ENCODE measurements at places on chromosomes 7 and 10.
A peak's percentile ranks its signal among the peaks of the same experiment; 100 is the strongest.

DNA sequence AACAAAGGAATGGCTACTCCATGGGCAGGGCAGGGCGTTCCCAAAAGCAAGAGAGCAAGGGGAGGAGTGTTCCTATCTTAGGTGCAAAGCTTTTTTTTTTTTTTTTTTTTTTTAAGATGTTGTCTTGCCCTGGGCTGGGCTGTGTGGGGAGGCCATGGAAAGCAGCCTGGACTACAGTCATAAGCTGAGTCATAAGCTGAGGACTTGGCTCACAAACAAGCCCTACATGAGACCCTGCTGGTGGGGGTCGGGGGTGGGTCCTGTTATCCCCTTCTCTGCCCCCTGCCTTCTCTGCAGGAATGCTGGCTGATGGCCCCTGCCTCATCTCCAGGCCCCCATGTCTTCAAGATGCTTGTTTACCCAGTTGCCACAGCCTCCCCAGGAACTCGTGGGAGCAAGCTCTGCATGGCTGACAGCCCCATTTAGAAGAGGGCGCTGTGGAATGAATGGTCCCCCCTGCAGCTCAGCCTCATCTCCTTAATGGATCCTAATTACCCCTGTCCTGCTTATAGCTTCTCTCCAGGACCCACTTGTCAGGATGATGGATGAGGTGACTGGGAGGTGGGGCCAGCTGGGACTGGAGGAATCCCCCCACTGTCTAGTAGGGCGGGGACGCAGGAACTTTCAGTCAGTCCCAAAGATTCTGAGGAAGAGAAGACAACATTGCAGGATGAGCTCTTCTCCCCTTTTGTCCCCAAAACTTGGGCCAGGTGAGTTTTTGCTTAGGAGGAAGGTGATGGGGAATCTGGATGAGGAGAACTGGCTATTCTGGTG, 340.8 kb upstream of the PODXL start:
- peak; percentile 24 for DNase-seq

DNA sequence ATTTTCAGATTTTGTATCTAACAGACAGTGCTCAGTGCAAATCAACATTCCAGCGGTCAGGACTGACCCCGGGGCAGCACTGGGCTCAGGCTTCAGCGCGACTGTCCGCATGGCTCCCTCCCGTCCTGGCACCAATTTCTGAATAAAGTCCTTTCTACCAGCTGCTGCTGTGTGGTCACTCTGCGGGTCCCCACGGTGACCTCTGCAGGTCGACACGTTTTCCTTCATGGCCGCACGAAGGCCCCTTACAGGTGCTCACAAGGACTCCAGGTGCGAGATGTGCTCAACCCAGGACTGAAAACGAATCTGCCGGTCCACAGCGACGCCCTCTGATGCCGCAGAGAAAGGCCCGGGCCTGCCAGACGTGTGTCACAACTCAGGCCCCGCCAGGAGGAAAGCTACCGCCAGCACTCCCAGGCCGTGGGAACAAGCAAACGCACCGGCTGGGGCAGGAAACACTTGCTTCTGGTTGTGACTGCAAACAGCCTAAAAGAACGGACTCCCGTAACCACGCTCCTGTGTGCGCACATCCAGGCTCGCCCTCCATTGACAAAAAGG, 3.7 kb upstream of the UTF1 start:
- DNase-seq = no peak

- DNase-seq = no peak
These were observed 214.2 kb upstream of the NPY start for GRCh38 chr7:24069751-24070150.

GRCh38 chr7:131546583-131547141, 9.8 kb downstream of the PODXL start:
- no peak for DNase-seq

DNA sequence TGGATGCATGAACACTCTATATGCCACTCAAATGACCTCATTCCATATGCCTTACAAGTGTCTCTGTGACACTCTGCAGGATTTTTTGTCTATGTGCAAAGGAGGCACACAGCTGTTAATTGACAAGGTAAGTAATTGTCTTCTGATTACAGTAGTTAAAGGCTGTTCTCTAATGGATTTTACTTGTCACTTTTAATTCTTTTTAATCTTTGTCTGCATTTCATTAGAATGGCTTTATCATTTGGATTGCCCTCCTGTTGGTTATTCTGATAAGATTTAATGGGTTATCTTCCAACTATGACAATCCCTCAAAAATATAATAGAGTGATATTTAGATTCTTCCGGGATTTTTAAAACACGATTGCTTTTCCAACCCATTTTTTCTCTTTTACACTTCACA, 290.0 kb upstream of the TEX47 start:
- DNase-seq = no peak

GRCh38 chr10:73808021-73808815, 3.2 kb downstream of the NDST2 start:
- no peak for DNase-seq

- no peak for DNase-seq
These were observed 572.6 kb downstream of the IPMK start for GRCh38 chr10:57694956-57695608.

DNA sequence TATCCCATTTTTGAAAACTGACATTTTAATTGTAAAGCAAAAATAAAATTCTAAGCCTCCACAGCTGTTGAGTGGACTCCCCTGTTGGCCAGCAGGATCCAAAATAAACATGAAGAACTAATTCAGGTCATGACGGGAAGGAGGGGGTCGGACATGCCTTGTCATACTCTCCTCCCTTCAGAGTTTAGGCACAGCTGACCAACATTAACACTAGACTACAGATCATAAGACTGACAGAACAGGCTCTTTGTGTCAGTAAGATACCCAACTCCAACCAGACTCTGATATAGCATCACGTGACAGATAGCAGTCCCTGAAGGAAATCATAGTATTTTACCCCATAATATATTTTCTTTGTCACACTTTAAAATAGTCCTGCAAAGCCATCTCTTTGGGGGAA, 20.9 kb upstream of the ZNF12 start:
- DNase-seq = no peak

DNA sequence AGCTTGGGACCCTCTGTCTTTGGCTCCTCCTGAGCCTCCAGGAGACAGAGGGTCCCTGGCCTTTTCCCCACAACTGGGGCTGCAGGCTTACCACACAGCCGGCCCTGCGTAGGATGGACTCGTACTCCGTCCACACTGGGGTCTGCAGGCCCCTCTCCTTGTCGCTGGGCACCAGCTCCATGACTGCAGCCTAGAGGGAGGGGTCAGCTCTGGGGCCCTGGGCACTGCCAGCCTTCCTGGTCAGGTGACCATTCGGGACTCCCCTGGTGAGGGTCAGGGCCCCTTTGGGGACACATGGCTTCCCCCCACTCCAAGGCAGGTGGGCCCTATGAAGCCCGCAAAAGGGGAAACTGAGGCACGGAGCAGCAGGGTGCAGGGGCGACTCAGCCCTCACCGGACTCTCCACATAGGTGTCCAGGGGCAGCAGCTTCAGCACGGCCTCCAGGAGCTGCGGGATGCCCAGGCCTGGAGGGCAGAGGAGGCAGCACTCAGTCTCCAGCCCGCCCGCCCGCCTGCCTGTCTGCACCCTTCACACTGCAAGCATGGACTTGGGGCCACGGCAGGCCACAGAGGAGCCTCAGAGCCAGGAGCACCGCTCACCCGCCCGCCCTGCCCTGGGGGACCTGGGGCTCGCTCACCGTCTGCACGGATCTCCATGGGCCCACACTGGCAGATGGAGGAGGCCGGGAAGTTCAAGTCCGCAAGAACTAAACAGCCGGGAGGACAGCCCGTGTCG, 1.1 kb downstream of the FUOM start:
- DNase-seq = no peak

GRCh38 chr7:10475940-10476641, 497.6 kb upstream of the PHF14 start:
- no peak for DNase-seq

- DNase-seq = no peak
These were observed 174.5 kb downstream of the DNAH11 start for GRCh38 chr7:21717323-21717722.

DNA sequence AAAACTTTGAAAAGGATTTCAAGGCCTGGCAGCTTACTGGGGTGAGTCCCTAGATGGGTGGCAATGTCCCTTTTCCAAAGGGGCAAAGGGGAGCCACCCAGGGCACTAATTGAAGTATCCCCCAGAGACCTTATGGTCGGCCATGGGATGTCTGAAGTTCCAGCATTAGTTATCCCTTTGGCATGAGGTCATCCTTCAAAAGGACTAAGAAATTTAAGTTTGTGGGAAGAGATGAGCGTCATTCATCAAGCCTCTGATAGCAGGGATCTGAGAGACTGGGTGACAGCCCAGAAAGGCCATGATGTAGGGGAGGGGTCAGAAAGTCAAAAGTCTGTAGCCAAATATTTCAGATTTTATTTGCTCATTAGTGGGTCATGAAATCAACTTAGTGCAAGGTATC, 195.3 kb downstream of the ZNF438 start:
- no peak for DNase-seq

DNA sequence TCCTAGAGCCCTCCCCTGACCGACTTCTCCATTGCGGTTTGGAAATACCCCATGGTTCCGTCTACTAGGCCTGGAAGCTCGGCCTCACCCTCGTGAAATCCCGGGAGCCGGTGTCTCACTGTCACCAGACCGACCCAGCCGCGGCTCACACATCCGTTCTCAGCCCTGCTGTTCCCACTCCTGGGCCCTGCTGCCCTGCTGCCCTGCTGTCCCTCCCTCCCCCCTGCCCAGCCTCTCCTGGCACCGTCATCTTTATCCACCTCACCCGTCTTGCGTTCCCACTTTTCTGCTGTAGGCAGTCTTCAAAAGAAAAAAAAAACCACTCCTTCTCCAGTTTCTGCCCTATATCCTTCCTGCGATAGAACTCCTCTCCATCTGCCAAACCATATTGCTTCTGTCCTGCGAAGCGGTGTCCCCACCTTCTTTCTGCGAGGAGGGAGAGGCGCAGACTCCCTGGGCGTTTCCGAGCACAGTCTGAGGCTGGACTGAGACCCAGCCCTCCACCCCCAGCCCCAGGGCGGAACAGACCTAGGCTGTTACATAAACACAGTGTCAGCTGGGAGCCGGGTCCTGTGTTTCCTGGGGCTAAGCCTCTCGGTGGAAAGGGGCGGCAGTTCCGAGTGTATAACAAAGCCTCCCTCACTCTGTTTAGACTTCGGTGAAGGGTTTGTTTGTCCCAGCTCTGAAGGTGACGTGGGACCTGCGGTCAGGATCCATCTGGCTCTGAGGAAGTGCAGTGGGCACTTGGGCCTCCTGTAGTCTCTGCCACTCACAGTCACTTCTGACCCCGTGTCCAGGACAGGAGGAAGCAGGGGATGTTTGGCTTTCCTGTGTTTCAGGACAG, 2.8 kb downstream of the AGAP3 start:
- no peak for DNase-seq

DNA sequence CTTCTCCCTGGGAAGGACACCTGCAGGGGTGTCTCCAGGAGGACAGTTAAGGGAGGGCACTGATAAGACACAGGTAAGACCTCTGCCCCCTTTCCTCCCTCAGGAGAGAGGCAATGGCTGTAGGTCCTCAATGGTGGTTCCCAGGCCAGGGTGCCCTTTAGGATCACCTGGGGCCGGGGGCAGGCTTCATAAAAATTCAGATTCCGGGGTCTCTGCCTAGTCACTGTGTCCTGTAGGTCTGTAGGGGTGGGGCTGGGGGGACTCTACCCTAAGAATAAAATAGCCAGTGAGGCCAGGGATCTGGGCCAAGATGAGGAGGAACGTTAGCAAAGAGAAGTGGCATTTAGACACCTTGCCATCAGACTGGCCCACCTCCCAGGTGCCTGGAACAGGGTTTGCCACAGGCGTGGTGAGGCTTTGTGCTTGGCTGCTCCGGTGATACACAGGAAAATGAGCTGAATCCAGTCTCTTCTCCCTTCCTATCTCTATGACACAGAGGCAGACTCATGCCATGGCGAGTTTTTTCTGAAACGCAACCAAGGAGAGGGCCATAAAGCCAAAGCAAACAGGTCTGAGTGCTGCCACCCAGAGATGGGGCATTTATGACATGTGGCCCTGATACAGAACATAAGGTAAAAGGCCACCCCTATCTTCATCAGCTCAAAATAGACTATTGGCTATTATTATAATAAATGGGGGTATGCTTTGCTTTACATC, 52.6 kb downstream of the SH3PXD2A start:
- DNase-seq = no peak

GRCh38 chr7:36082910-36083309, 70.1 kb upstream of the EEPD1 start:
- DNase-seq = no peak

DNA sequence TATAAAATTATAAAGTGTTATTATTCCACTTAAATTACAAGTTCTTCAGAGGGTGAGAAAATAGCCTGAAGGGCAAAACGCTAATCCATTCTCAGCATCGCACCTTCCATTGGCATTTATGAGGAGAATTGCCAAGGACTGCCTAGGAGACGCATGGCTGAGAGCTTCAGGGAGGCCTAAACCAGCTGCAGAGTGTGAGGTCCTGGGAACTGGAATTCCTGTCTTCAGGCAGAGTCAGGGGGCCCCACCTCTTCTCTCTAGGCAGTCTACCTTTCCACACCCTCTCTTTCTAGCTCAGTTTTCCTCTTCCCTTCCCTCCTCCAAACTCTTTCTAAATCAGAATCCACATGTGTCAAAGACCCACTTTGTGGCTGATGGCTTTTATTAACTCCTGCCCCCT, 35.3 kb downstream of the LRRC72 start:
- no peak for DNase-seq

DNA sequence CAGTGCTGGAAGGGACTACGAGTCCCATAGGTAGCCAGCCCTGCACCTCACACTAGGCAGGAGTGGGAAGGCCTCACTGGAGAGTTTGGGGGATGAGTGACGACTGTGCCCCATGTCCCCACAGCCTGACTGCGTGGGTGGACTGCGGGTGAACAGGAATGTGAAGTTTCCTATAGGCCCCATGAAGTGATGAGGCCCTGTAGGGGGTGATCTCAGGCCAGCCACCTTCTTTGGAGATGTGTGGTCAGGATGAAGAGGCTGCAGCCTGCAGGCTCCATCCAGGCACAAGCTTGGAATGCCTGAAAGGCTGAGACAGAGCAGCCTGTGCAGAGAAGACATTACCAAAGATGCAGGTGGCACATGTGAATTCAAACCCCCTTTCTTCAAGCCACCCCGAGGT, 94.9 kb downstream of the CPXM2 start:
- DNase-seq = no peak

- DNase-seq = no peak
These were observed 17.5 kb downstream of the PLXNA4 start for GRCh38 chr7:132558815-132559214.

DNA sequence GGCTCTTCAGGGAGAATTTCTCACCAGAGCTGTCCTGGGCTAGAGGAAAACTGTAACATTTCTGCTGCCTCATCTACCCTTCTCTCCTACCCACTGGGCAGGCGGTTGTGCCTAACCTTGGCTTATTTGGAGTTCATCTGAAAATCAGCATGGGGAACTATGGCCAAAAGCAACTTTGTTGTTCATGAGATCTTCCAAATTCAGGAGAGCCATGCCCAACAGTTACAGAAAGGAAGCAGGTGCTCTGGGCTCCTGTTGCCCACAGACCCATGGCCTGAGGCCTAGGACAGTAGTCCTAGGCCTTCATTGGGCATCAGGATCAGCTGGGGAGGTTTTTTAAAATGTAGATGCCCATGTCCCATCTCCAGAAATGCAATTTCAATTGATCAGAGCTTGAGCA, 85.2 kb downstream of the GRID1 start:
- no peak for DNase-seq
